NCI-H774 (cell line): ENCODE measurements at places on chromosomes 3 and 15.

- DNase-seq, result no peak
These were observed 97.6 kb upstream of the ICE2 start for GRCh38 chr15:60576515-60576914.

DNA sequence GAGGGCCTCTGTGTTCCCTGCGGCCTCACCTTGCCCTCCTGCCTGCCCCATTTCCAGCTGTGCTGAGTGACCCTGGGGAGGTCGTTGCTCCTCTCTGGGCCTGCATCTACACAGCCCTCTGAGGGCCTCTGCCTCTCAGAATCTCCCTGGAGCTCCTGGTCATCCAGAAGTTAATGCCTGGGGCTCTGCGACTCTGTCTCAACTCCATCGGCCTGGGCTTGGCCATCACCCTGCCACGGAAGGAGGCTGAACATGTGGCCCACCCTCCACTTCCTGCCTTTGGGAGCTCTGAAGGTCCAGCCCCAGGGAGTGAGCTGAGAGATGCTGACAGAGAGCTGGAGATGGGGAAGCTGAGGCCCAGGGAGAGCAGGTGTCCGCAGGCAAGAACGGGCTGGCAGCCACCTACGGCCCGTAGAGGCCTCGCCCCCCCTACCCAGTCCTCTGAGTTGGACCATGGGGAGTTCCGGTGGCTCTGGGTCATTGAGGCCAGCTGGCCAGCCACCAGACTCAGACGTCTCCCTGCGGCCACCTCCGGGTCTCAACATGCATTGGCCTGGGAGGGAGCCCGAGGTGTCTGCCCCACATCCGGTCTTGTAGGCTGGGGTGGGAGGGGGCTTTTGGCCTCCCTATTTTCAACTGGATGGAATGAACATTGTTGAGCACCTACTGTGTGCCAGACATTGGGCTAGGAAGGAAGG, 34.2 kb downstream of the GRIP2 start:
- DNase-seq, result no peak

- no peak for DNase-seq
These were observed 109.5 kb upstream of the KCNAB1 start for GRCh38 chr3:156010829-156011228.

DNA sequence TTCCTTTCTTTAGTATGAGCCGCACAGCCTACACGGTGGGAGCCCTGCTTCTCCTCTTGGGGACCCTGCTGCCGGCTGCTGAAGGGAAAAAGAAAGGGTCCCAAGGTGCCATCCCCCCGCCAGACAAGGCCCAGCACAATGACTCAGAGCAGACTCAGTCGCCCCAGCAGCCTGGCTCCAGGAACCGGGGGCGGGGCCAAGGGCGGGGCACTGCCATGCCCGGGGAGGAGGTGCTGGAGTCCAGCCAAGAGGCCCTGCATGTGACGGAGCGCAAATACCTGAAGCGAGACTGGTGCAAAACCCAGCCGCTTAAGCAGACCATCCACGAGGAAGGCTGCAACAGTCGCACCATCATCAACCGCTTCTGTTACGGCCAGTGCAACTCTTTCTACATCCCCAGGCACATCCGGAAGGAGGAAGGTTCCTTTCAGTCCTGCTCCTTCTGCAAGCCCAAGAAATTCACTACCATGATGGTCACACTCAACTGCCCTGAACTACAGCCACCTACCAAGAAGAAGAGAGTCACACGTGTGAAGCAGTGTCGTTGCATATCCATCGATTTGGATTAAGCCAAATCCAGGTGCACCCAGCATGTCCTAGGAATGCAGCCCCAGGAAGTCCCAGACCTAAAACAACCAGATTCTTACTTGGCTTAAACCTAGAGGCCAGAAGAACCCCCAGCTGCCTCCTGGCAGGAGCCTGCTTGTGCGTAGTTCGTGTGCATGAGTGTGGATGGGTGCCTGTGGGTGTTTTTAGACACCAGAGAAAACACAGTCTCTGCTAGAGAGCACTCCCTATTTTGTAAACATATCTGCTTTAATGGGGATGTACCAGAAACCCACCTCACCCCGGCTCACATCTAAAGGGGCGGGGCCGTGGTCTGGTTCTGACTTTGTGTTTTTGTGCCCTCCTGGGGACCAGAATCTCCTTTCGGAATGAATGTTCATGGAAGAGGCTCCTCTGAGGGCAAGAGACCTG, 13.2 kb downstream of the GREM1 start:
- peak; percentile 81 for DNase-seq

GRCh38 chr3:55935241-55935640, 448.1 kb upstream of the WNT5A start:
- peak; percentile 19 for DNase-seq

- peak; percentile 72 for DNase-seq
These were observed 153.7 kb upstream of the GAP43 start for GRCh38 chr3:115469649-115470048.

DNA sequence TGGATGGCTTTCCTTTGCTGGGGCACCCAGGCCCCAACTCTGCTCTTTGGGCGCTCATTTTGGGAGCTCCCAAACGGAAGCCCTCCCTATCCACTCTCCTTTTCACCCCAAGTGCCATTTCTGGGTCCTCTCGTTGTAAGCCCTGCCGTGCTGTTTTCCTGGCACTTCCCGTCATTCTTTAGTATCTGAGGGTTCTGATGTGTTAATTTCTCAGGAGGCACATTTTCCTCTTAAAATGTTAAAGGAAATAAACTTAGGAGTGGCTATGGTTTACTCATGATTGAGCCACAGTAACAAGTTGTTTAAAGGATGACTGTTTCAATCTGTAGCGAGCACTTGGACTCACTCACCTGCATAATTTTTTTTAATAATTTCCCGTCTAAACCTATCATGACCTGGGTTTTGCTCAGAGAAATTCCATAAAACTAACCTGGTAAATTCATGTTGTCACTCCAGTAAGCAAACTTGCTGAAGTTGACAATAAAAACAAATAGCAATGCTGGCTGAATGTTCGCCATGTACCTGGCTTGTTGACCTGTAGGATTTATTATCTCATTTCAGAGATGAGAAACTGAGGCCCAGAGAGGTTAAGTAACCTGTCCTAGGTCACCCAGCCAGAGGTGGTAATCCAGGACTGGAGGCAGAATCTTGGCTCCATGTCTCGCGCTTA, 10.6 kb downstream of the ALDH1A3 start:
- DNase-seq, result no peak

- DNase-seq, result no peak
These were observed 26.7 kb downstream of the EAF1 start for GRCh38 chr3:15453991-15454625.

DNA sequence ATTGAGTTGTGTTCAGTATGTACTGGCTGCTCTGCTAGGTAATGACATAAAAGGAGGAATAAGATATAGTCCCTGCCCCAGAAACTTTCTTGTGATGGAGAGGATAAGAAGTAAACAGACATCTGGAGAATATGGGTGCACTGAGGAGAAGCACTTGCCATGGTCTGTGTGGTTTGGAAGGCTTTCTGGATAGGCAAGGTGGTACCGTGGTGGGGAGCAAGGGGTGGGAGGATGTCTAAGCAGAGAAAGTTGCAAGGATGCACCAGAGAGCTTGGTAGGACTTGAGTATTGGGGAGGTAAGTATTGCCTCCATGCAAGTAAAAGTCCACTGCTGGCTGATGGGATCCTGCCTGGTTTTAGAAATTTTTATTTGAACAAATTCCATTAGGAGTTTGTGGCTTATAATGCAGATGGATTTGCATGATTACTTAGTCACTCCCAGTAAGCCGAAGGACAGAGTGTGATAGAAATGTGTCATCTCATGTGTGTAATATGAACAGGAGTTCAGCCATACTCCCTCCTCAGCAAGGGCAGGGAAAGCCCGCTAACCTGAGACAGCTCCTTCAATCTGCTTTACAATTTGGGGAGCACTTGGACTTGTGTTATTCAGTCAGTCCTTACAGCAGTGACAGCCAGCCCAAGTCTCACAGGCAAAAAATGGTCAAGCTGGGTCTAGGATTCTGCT, 53.6 kb downstream of the CLSTN2 start:
- DNase-seq, result no peak

DNA sequence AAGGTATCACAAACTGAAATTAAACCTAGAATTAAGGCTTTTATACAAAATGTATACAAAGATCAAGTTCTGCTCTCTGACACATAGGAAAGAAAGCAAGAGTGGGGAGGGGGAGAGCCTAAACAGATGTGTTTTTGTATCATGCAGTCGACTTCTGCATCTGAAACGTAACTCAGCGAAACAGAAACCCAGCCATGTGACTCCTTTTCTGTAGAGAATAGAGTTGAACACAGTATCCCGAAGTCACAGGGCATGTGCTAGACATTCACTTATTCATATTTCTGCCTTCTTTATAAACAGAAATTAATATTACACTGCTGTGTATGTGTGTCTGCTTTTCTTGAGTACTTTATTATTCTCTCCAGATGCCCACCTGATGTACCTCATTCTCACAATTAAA, 121.0 kb downstream of the PDZRN3 start:
- DNase-seq, result no peak

GRCh38 chr3:70400194-70400593, 87.8 kb upstream of the MDFIC2 start:
- no peak for DNase-seq

DNA sequence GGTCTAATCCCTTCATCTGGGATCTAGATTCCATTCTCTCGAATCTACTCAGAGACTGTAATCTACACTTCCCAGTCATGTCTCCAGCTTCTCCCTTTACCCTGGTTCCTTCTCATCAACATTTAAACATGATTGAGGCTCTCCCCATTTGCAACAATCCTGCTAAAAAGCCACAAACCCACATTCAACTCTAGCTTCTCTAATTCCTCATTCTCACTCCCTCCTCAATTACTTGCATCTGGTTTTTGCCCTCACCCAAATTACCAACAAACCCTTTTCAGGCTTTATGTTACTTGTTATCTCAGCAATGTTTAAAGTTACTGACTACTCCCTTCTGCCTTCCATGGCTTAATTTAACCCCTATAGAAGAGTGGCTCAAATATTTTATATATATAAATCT, 11.5 kb downstream of the ETFA start:
- DNase-seq, result no peak

DNA sequence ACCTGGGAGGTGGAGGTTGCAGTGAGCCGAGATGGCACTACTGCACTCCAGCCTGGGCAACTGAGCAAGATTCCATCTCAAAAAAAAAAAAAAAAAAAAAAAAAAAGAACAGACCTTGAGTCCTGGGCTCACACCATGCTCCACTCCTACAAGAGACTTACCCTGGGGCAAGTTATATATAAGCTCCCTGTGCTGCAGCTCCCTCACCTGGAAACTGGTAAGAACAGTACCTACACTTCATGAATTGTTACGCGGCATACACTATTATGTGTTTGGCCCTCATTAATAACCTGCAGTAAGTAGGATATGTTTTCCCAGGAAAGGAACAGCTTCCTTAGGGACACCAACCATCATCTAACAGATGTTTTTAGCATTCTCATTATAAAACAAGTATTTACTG, 119.6 kb downstream of the FMN1 start:
- DNase-seq, result no peak

GRCh38 chr3:151580591-151580990, 119.7 kb upstream of the IGSF10 start:
- no peak for DNase-seq

- DNase-seq, result no peak
These were observed 182.2 kb downstream of the NAALADL2 start for GRCh38 chr3:175041369-175041768.
